ENCODE measurements at places on chromosomes 4 and X.
A peak's percentile ranks its signal among the peaks of the same experiment; 100 is the strongest.

GRCh38 chr4:140133576-140133975 lies 20.4 kb downstream of the MAML3 start:
- DNase-seq: no peak

- DNase-seq: no peak
These were observed 158.2 kb downstream of the DEFB131A start for GRCh38 chr4:9602389-9602914.

DNA sequence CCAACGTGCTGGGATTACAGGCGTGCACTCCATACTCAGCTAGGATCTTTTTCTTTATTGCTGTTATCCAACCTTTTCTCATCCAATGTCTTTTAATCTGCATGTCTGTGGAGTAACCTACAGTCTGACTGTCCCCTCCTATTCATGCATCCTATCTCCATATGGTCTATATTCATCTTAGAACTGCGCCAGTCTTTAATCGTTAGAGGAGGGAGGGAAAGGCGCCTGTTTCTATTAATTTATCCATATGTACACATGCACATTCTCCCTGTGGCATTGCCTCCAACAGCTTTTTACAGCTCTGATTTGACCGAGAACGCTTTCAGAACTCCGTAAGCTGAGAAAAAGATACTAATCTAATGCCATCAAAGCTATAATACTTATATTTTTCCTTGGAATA lies 9.8 kb downstream of the DCTD start:
- no peak for DNase-seq

GRCh38 chrX:129738466-129739308 lies at the start of gene XPNPEP2:
Gene XPNPEP2, plus strand, starts transcription at chrX:129738979. Its CDS starts 235 bp downstream, at chrX:129739214.
- no peak for DNase-seq

DNA sequence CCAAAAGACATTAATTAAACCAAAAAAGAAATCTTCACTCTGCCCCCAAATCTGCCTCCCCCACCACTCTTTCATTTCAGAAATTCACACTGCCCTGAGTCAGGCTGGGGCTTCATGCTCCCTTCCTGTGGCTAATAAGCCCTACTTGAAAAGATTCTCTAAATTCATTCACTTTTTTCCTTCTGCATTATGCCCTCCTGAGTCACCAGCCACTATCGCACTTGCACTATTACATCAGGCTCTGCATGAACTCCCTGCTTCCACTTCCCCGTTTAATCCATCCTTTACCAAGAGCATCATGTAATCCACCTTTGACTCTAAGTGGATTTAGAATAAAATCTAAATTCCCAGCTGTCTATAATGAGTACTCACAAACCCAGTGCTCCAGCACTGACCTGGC lies 295.4 kb upstream of the KLF3 start:
- peak; percentile 82 for DNase-seq

DNA sequence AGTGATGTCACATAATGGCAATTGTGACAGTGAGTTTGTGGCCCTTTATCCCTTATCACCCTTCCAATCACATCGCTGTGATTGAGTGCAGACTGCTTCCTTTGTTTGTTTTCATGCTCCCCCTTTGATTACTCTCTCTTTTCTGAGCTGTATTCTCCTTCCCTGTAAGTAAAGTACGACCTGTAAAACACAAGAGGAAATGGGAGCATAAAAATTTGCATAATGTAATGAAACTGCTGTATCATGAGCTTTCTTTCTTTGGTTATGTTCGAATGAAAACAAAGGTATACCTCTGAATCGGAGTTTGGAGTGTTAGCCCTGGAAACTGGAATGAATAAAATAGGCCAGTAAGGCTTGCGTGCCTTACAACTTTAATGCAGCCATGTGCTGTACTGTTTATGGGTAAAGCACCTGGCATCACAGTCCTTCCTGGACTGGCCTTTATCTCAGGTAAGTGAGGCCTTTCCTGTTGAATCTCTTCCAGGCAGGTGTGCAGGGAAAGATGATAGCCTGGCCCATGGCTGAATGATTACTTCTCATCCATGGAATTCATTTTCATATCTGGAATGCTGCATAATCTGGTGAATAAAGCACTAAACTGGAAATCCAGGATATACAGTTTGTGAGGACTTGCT lies 26.6 kb upstream of the HS3ST1 start:
- DNase-seq: no peak

DNA sequence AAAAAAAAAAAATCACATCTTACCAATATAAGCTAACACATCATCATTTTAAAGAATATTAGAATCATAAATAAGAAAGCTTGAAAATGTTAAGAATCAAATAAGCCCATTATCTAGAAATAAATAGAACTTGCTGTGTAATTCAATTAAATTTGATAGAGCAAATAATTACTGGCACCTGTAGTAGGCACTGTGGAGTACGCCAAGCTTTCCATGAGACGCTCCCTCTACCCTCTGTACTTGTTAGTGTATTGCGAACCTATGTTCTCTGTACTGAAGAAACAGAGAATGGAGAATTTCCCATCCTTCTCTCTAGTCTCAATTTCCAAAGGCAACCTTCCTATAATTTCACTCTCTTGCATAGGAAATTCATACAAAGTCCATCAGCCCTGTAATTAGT lies 61.7 kb upstream of the HAND2 start:
- no peak for DNase-seq

DNA sequence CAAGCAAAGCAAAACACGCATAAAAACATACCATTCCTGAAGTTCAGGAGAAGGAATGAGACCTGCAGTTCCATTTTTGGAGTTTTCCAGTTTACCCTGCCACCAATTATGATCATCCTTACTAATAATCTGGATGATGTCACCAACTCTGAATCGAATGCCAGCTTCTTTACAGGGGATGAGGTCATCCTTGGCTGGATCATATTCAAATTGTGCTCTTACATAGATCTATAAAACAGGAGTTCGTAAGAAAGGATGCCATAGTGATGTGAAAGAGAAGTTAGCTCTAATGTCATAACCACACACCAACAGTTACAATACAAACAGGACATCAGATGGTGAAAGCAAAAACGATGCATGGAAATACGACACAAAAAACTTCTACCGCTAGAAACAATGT lies 106.5 kb downstream of the NYX start:
- peak; percentile 51 for DNase-seq

DNA sequence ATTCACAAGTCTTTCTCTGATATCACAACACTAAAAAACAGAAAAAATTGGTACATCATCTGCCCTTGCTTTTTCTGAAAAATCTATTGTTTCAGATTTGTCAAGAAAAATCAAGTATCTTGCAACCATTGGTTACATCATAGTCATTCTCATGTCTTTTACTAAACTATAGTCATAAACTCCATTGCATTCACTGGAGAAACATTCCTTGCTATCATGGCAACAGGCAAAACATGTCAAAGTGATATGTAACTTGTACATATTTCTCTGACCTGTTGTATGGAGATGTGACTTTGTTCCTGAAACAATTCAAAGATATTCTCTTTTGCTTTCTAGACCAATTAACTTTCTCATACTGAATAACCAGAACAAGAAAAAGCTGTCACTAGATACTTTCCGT lies 121.9 kb upstream of the ANK2 start:
- DNase-seq: no peak

GRCh38 chr4:11106190-11106589 lies 322.5 kb downstream of the HS3ST1 start:
- DNase-seq: peak; percentile 72

GRCh38 chr4:42641161-42641560 lies 15.7 kb downstream of the ATP8A1 start:
- DNase-seq: no peak

Data from astrocyte of the spinal cord (primary cell).